Nephron progenitor cell (in vitro differentiated cells): ENCODE measurements at places on chromosomes 5 and 9.

- no peak overlapping the region for H3K4me3 ChIP-seq
- peaks cover 6% of the 10 kb centered on the region for H3K27me3 ChIP-seq
- no peaks in the 10 kb centered on the region for H3K4me1 ChIP-seq
- H3K27ac ChIP-seq = no peak overlapping the region
- peaks cover 4% of the 10 kb centered on the region for H3K36me3 ChIP-seq
Measured at GRCh38 chr5:136065588-136065987, 36.8 kb downstream of the TGFBI start.

GRCh38 chr9:115398996-115399395, 281.0 kb upstream of the TNC start:
- DNase-seq = no peak
- H3K27me3 ChIP-seq = peaks cover 4% of the 10 kb centered on the region
- peaks cover 48% of the 10 kb centered on the region for H3K4me1 ChIP-seq
- H3K27ac ChIP-seq = no peak overlapping the region

DNA sequence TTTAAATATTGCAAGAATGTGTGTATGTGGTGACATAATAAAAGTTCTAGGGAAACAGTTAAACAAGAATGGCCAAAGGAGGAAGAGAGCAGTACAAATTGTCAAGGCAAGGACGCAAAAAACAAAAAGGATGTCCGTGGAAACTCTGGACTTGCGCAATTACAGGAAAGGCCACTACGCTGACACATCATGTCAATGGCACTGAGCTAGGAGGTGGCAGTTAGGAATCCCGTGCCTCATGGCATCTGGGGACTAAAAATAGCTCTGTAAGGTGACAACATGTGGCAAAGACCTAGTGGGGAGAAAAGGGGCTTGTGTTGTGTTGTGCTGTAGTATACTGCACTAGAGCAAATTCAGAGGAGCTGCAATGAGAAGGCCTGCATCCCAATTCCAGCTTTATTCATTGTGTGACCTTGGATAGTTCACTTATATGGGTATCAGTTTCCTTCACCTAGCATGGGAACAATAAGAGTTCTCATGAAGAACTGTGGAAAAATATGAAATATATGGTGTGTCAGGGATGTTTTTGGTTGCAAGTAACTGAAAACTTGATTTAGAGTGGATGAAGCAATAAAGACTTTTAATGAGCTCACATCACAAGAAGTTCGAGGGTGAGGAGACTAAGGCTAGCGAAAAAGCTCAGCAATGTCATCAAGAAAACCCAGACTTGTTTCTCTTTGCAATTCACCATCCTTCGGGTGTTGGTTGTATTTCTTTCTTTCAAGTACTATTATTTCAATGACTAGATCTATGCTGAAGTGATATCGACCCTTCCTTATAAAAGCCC, 124.1 kb upstream of the STC2 start:
- no peaks in the 10 kb centered on the region for H3K4me1 ChIP-seq
- DNase-seq = no peak

GRCh38 chr9:132543251-132543650, 39.2 kb upstream of the BARHL1 start:
- H3K36me3 ChIP-seq = no peaks in the 10 kb centered on the region
- peaks cover 19% of the 10 kb centered on the region for H3K27me3 ChIP-seq
- no peak for DNase-seq

- no peaks in the 10 kb centered on the region for H3K4me1 ChIP-seq
- no peaks in the 10 kb centered on the region for H3K27me3 ChIP-seq
- no peak overlapping the region for H3K27ac ChIP-seq
- no peak for DNase-seq
Measured at GRCh38 chr5:55591686-55592085, 56.9 kb upstream of the PLPP1 start.

DNA sequence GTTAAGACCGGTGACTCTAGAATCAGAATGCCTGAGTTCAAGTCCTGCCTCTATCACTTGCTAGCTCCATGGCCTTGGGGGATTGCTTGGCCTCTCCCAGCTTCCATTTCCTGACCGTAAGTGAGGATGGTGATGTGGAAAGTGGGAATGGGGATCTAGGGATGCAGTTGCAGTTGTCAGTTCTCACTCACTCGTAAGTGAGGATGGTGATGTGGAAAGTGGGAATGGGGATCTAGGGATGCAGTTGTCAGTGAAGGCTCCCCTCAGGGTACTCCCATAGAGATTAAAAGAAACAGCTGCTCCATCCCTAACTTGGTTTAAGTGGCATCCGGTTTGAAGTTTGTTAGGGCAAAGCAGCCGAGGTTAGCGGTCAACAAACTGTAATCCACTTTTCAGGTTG, 3.0 kb upstream of the IL9 start:
- H3K36me3 ChIP-seq = no peaks in the 10 kb centered on the region
- H3K4me3 ChIP-seq = no peak overlapping the region
- no peak overlapping the region for H3K27ac ChIP-seq
- no peak for DNase-seq
- no peaks in the 10 kb centered on the region for H3K4me1 ChIP-seq

- peaks cover 9% of the 10 kb centered on the region for H3K27me3 ChIP-seq
- peaks cover 44% of the 10 kb centered on the region for H3K4me1 ChIP-seq
- peak overlapping the region; percentile 75 for H3K27ac ChIP-seq
- H3K36me3 ChIP-seq = no peaks in the 10 kb centered on the region
- H3K4me3 ChIP-seq = no peak overlapping the region
- DNase-seq = no peak
Measured at GRCh38 chr9:117093891-117094844, 320.7 kb downstream of the ASTN2 start.

GRCh38 chr5:28374492-28374967, 1336.1 kb upstream of the CDH9 start:
- H3K36me3 ChIP-seq = no peaks in the 10 kb centered on the region
- no peak overlapping the region for H3K27ac ChIP-seq
- no peaks in the 10 kb centered on the region for H3K4me1 ChIP-seq
- H3K27me3 ChIP-seq = peaks cover 2% of the 10 kb centered on the region
- no peak for DNase-seq

GRCh38 chr5:136890431-136891148, 525.2 kb upstream of the TRPC7 start:
- H3K4me1 ChIP-seq = peaks cover 12% of the 10 kb centered on the region
- H3K4me3 ChIP-seq = no peak overlapping the region
- no peak for DNase-seq
- no peaks in the 10 kb centered on the region for H3K27me3 ChIP-seq

- no peak for DNase-seq
- peaks cover 23% of the 10 kb centered on the region for H3K27me3 ChIP-seq
- H3K4me3 ChIP-seq = no peak overlapping the region
- peaks cover 18% of the 10 kb centered on the region for H3K4me1 ChIP-seq
- H3K27ac ChIP-seq = no peak overlapping the region
- no peaks in the 10 kb centered on the region for H3K36me3 ChIP-seq
Measured at GRCh38 chr5:135012951-135013391, 21.1 kb downstream of the PITX1 start.

DNA sequence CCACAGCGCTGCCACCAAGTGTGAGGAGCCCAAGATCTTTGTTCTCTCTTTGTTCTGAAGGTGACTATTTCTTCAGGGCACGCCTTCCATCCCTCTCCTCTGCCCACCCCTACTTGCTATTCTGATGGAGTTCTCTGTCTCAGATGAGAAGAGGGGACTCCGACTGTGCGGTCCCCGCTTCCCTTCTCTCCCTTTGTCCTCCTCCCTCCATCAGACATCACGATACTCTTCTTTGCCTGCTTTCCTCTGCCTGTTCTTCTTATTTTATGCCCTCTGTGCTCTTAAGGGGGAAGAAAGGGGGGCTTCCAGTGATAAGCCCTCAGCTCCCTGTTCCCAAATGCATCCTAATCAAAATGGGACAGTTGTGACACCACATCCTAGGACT, 307.8 kb downstream of the RAB3C start:
- no peaks in the 10 kb centered on the region for H3K36me3 ChIP-seq
- H3K27me3 ChIP-seq = peaks cover 3% of the 10 kb centered on the region
- DNase-seq = no peak

- H3K36me3 ChIP-seq = peaks cover 21% of the 10 kb centered on the region
- peaks cover 7% of the 10 kb centered on the region for H3K4me1 ChIP-seq
- DNase-seq = peak; percentile 56
- peaks cover 2% of the 10 kb centered on the region for H3K27me3 ChIP-seq
- no peak overlapping the region for H3K4me3 ChIP-seq
Measured at GRCh38 chr9:35728041-35728971, 3.7 kb downstream of the TLN1 start.

- DNase-seq = no peak
- H3K36me3 ChIP-seq = no peaks in the 10 kb centered on the region
- no peaks in the 10 kb centered on the region for H3K4me1 ChIP-seq
- no peak overlapping the region for H3K27ac ChIP-seq
Measured at GRCh38 chr9:89891591-89892304, 286.9 kb downstream of the GADD45G start.

- H3K4me1 ChIP-seq = peaks cover 19% of the 10 kb centered on the region
- peaks cover 20% of the 10 kb centered on the region for H3K36me3 ChIP-seq
- H3K27ac ChIP-seq = no peak overlapping the region
- H3K4me3 ChIP-seq = no peak overlapping the region
- H3K27me3 ChIP-seq = no peaks in the 10 kb centered on the region
Measured at GRCh38 chr5:91058155-91058554, 325.0 kb downstream of the ARRDC3 start.

DNA sequence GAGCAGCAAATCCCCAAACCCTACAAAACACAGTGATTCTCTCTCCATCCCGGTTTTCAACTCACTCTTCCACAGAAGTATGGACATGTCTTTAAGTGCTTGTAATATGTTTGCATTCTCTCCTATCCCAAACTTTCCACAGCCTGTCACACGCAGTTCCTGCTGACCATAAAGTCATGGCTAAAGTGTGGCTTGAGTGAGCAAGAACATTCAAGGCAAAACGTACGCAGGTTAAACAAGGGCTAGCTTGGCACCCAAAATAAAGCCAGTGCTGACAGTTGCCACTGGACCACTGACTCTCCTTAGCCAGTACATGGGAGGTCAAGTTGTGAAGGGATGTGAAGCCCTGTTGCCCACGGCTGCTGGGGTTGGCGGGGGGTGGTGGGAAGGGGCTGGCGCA, 211.1 kb upstream of the IRX1 start:
- no peak for DNase-seq
- peaks cover 28% of the 10 kb centered on the region for H3K27me3 ChIP-seq
- H3K36me3 ChIP-seq = no peaks in the 10 kb centered on the region
